Transverse colon (tissue), 4 donors: ENCODE measurements at places on chromosomes 1 and 21.

GRCh38 chr1:39732730-39733129 lies 6.0 kb upstream of the PPIE start:
- no peak overlapping the region for H3K27ac ChIP-seq
- no peak for DNase-seq
- H3K4me1 ChIP-seq = no peaks in the 10 kb centered on the region

DNA sequence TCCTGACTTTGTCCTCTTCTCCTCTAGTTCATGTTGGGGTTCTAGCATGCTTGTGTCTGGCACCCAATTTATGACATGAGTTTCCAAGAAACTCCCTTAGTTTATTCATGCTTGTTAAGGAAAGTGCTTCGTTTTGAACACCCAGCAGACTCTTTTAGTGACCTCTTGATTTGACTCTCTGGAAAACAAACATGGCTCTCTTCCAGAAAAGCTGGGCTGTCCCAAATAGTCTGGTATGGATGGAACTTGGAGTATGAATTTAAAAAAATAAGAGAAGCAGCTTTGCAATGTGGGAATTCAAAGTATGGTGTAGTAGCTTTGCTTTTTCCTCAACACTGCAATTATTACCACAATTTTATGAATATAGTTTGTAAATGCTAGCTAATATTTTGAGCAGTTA lies 143.4 kb upstream of the C8B start:
- no peak for DNase-seq
- H3K36me3 ChIP-seq = no peaks in the 10 kb centered on the region
- H3K27ac ChIP-seq = no peak overlapping the region
- no peaks in the 10 kb centered on the region for H3K27me3 ChIP-seq

DNA sequence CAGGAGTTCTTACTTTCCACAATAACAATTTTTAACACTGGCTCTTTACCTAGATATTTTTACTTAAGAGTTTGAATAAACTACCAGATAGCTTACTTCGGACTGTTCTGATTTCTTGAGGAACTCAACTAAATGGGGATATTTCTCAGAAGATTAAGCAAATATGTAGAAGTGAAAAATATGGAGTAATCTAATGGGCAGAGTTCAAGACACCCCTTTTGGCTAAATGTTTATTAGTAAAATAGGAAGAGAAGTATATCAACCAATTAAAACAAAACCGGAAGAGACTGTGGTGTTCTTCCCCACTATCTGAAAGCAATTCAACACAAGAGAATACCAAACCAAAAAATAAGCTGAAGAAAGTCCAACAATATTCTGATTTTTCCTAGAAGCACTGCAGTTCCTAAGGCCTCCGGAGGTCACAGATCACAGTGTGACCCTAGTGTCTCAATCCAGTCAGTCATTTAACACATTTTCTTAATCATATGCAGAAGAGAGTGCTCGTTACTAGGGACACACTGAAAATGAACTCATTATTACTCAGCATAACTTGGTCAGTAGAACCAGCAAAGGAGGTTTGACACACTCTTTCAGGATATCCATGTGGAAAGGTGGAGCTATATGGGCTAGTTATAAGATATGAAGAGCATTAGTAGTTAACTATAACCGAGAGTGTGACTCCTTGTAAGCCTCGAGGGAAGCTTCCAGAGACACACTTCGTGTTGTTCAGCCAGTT lies 5.2 kb downstream of the SIPA1L2 start:
- H3K27me3 ChIP-seq = no peaks in the 10 kb centered on the region
- H3K4me1 ChIP-seq = peaks cover 31% of the 10 kb centered on the region

DNA sequence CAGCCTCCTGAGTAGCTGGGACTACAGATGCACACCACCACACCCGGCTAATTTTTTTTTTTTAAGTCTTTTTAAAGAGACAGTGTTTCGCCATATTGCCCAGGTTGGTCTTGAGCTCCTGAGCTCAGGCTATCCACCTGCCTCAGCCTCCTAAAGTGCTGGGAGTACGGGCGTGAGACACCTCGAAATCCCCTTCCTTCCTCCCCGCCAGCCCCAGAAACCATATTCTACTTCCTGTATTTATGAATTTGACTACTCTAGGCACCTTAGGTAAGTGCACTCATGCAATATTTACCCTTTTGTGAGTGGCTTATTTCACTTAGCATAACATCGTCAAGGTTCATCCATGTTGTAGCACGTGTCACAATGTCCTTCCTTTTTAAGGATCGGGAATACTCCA lies 6.9 kb upstream of the LRP8 start:
- no peaks in the 10 kb centered on the region for H3K27me3 ChIP-seq
- no peak overlapping the region for H3K27ac ChIP-seq
- H3K36me3 ChIP-seq = no peaks in the 10 kb centered on the region
- no peak overlapping the region for H3K4me3 ChIP-seq
- no peak for DNase-seq

- H3K27me3 ChIP-seq = no peaks in the 10 kb centered on the region
- DNase-seq = no peak
- H3K4me1 ChIP-seq = peaks cover 11% of the 10 kb centered on the region
- no peak overlapping the region for H3K4me3 ChIP-seq
- H3K36me3 ChIP-seq = no peaks in the 10 kb centered on the region
Measured at GRCh38 chr1:21123287-21123948, 53.3 kb downstream of the EIF4G3 start.
